Sigmoid colon (tissue), 7 donors: ENCODE measurements at places on chromosomes 1 and 21. TPM values are rescaled to one million over a fixed set of nuclear protein-coding genes. Genes with fewer than 3 reads are reported as not detected.

- no peak for DNase-seq
Observed at GRCh38 chr1:10456661-10457060, 6.8 kb downstream of the CORT start.

- DNase-seq = no peak
Observed at GRCh38 chr1:53771648-53772047, 32.7 kb upstream of the GLIS1 start.

GRCh38 chr1:2190491-2190976, 4.0 kb downstream of the FAAP20 start:
- DNase-seq = no peak

- no peak for DNase-seq
Observed at GRCh38 chr1:245220381-245220985, 65.7 kb downstream of the KIF26B start.

- no peak for DNase-seq
Observed at GRCh38 chr1:211518330-211519289, 26.6 kb upstream of the RD3 start.

DNA sequence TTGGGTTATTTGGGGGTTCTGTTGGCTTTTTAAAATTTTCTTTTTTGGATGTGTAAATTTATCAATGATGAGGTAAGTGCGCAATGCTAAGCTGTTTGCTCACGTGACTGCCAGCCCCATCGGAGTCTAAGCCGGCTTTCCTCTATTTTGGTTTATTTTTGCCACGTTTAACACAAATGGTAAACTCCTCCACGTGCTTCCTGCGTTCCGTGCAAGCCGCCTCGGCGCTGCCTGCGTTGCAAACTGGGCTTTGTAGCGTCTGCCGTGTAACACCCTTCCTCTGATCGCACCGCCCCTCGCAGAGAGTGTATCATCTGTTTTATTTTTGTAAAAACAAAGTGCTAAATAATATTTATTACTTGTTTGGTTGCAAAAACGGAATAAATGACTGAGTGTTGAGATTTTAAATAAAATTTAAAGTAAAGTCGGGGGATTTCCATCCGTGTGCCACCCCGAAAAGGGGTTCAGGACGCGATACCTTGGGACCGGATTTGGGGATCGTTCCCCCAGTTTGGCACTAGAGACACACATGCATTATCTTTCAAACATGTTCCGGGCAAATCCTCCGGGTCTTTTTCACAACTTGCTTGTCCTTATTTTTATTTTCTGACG, 3.1 kb downstream of the OLIG2 start:
- peak; percentile 62 for DNase-seq

GRCh38 chr1:226681652-226682493, 57.2 kb downstream of the ITPKB start:
- peak; percentile 58 for DNase-seq

DNA sequence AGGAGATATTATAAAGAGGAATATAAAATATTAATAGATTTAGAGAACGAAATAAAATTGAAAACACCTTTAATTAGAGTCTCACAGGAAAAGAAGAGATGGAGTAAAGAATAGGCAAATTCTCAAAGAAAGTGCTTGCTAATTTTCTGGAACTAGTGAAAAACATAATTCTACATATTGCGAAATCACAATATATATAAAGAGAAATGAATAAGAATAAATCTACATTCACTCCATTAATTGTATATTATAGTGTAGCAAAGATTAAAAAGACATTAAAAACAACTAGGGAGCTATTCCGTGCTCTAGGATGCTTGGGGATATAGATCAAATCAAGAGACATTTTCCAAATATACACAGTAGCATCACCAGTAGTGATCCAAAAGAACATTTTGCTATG, 685.2 kb upstream of the NCAM2 start:
- no peak for DNase-seq

The FCGR3B gene
- total RNA-seq = 4.3 TPM
